ENCODE measurements at places on chromosomes 5 and 9.
A peak's percentile ranks its signal among the peaks of the same experiment; 100 is the strongest.

- DNase-seq = no peak
These were observed 134.7 kb downstream of the SEMA5A start for GRCh38 chr5:9411142-9411541.

GRCh38 chr9:26770821-26771220 is 121.8 kb downstream of the CAAP1 start:
- no peak for DNase-seq

DNA sequence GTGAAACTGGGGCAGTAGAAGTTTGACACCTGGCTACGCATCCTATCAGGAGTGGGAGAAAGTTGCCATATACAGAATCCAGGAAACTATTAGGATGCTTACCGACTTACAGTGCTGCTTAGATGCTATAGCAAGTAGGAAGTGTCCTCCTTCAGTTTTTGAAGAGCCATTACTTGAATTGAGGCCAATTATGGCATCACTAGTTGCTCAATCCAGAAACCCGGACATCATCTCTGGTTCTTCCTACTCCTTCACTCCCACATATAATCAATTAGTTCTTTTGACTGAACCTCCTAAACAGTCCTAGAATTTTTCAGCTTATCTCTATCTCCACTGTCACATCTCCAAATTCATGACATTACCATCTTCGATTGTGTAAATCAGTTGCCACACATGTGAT is 41.8 kb upstream of the UGCG start:
- no peak for DNase-seq

- no peak for DNase-seq
These were observed 93.6 kb upstream of the PITX1 start for GRCh38 chr5:135127439-135128240.

GRCh38 chr5:151052836-151053235 is 28.0 kb downstream of the TNIP1 start:
- DNase-seq = no peak

- no peak for DNase-seq
These were observed 56.5 kb upstream of the COL5A1 start for GRCh38 chr9:134585021-134585561.

DNA sequence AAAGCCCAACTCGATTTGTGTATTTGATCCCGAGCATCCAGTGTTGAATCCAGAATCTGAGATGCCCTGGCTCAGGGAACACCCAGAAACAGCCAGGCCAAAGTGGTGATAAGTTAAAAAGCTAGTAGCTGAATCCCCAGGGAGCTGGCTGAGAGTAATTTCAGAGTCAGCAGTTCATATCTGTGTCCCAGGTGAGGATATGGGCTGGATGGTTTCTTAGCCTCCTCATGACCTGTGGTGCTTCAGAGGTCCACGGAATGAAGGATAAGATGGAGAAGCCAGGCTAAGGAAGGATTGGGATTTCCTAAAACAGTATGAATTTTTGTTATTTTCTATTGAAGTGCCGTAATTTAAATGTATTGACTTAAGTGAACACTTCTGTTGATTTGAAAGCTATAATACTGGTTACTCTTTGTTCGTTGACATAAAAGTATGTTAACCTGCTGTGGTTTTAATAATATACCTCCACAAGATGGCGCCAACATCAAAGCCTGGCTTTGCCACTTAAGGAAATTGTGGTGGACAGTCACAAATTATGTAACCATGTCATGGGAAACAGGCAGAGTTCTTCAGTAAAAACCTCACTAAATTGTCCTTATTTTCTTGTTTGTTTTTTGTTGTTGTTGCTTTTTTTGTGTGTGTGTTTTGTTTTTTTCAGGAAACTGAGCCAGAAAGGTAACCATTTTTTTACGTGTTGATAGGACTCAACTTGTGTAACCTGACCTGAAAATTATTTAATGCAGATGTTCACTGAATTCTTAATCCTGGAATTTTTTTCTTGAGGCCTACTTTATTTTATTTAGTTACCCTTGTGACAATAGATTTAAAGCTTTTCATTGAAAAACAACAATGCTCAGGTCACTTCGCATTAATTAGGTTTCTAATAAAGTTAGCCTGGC is 11.4 kb downstream of the MTAP start:
- peak; percentile 58 for DNase-seq

GRCh38 chr5:42672925-42673324 is 83.7 kb upstream of the CCDC152 start:
- no peak for DNase-seq

GRCh38 chr9:281741-282645 is 67.3 kb downstream of the DOCK8 start:
- peak; percentile 44 for DNase-seq

- DNase-seq = no peak
These were observed 136.1 kb downstream of the MACIR start for GRCh38 chr5:103394676-103395075.

DNA sequence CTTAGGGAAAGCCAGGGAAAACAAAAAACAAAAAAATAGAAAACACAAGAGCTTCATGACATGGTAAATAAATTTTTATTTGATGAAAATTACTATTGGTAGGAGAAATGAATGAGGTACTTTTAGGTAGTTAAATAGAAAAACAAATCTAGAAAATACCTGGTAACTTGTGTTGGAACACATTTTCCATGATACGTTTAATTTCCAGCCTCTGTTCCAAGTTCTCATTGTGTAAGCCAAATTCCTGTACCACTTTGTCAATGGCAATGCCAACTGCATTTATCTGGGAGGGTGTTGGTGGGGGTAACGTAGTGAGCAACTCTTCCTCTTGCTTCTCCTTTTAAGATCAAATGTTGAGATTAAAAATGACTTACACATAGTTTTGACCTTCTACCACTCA is 9.4 kb downstream of the TUT7 start:
- no peak for DNase-seq

GRCh38 chr5:152237531-152237930 is 167.5 kb downstream of the NMUR2 start:
- DNase-seq = no peak

GRCh38 chr9:80928697-80929096 is 760.6 kb downstream of the TLE1 start:
- DNase-seq = no peak

DNA sequence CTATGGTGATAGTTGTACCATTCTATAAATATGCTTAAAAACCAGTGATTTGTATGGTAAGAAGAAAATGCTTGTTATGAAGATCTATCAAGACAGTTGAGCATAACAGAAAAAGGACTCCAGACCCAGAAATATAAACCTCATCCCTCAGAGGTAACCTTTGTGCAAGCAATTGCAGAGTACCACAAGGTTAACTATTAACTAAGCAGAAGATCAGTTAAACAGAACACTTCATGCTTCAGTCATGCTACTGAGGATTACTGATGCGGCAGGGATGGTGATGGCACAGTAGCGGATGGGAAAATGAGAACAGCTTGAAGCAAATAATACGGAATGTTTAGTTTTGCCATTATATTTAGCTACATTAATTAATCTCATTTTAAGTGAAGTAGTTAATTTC is 45.5 kb downstream of the IARS1 start:
- DNase-seq = no peak

DNA sequence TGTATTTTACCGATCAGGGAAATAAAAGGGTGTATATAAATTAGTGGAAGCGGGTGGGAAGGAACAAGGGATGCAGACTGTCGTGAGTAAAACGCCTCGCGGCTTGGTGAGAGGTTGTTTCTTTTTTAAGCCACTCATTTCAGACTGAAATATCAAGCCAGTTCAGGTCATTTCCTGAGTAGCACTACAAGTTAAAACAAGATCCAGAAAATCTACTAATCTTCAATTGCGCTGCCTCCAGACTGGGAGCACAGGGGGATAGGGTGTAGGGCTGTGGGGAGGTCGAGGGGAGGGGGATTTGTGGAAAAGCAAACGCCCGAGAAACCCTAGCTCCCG is 140.8 kb downstream of the TSSK1B start:
- DNase-seq = peak; percentile 3
